ENCODE measurements at places on chromosomes 2 and 18. TPM values are rescaled to one million over a fixed set of nuclear protein-coding genes. Genes with fewer than 3 reads are reported as not detected.

- DNase-seq: peak; percentile 46
Observed at GRCh38 chr2:10047616-10048500, 4.5 kb downstream of the KLF11 start.

- no peak for DNase-seq
Observed at GRCh38 chr2:172839446-172839845, 103.8 kb downstream of the RAPGEF4 start.

DNA sequence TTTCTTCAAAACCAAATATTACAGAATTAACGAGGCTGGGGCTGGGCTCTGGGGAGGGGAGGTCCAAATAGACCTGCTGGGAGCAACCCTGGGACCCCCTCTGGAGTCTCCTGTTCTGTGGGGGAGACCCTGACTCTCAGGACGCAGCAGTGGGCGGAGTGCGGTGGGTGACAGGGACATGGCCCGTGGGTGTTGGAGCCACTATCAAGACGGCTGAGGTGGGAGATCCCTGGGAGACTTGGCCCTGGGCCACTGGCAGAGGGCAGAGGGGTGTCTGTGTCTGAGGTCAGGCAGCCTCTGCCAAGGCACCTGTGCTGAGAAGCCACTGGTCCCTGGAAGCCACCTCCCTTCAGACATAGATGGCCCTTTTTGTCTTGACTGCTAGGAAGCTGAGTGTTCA, 79.5 kb upstream of the CTDP1 start:
- DNase-seq: peak; percentile 26

GRCh38 chr18:53625997-53626599, 598.4 kb downstream of the MBD2 start:
- DNase-seq: peak; percentile 67

- DNase-seq: no peak
Observed at GRCh38 chr18:27235218-27235870, 50.2 kb upstream of the CHST9 start.

DNA sequence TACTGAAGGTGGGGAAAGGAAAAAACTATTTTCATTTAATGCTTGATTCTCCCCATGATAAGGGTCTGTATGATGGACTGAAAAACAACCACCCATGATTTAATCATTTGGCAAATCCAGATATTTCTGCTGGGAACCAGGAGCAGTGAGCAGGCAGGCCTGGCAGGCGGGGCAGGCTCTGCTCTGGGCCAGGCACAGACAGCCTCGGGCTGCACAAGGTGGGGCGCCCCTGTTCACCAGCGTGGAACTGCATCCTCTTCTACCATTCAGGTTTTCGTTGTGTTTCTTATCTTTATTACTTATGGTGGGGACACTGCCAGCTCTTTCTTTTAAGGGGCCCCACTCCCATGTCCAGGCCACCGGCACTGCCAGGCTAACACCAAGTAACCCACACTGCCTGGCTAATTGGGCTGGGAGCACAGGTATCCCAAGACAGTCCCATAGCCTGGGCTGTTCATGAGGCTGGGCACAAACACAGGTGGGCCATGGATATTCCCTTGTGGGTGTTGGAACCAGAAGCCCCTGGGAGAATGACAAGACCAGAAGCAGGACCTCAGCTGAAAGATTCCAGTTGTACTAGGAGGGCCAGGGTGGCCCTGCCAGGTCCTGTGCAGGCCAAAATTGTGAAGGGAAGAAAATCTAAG, 57.1 kb upstream of the RALBP1 start:
- DNase-seq: no peak

DNA sequence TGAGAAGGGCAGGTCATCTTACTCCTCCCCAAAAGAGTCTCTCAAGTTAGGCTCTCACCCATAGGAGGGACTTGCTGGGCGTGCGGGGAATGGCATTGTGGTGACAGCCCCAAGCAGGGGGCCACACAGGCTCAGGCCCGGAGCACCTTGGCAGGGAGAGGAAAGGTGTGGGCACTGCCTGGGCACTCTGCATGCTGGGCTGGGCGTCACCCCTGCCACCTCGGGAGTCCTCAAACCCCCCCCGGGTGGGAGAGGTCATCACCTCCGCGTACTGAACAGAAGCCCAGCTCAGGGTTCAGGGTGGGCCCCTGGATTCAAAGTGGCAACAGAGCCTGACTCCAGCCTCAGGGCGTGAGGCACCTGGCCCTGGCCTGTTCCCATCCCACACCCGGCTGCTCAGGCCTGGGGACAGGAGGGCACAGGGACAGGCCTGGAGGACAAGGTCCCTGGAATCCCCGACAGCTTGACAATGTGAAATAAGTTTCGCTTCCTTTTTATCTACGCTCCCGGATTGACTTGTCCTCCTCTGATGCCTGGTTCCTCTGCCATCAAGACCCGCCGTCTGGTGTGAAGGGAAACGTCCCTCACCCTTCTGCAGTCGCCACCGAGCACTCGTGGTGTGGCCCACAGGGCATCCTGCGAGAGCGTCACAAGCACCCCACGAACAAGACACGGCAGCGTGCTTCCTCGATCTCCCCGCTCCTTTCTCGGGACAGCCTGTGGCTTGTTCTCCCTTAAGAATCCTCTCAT, 97.8 kb downstream of the HDAC4 start:
- no peak for DNase-seq

GRCh38 chr2:158837645-158838044, 42.5 kb downstream of the DAPL1 start:
- no peak for DNase-seq

- DNase-seq: no peak
Observed at GRCh38 chr2:234874347-234875046, 77.3 kb upstream of the SH3BP4 start.

- no peak for DNase-seq
Observed at GRCh38 chr2:208148803-208149202, 2.8 kb upstream of the CRYGB start.

DNA sequence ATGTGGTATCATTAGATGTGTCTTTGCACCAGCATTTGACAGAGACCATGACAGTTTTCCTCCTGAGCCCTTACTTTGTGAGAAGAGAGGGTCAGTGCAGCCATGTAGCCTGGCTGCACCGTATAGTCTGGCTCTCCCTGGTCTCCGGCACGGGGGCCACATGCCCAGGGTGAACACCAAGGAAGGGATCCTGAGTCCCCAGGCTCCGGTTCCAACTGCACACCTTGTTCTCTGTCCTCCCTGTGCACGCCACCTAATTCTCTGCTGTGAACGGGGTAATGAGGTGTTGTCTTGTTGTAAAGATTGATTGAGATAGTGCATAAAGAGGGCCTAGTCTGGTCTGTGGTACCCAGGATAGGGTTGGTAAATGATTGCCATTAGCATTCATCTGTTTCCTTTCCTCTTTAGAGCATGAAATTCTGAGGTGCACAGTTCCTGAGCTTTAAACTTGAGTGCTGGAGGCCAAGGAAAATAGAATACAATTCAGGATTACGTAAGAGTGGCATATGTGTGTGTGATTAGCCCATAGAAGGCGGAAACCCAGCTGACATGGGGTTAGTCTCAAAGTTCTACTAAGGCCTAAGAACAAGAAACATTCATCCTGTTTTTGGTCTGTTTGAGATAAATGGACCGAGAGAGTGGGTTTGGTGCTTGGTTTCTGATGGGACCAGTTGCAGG, 55.5 kb downstream of the NCK2 start:
- DNase-seq: no peak

DNA sequence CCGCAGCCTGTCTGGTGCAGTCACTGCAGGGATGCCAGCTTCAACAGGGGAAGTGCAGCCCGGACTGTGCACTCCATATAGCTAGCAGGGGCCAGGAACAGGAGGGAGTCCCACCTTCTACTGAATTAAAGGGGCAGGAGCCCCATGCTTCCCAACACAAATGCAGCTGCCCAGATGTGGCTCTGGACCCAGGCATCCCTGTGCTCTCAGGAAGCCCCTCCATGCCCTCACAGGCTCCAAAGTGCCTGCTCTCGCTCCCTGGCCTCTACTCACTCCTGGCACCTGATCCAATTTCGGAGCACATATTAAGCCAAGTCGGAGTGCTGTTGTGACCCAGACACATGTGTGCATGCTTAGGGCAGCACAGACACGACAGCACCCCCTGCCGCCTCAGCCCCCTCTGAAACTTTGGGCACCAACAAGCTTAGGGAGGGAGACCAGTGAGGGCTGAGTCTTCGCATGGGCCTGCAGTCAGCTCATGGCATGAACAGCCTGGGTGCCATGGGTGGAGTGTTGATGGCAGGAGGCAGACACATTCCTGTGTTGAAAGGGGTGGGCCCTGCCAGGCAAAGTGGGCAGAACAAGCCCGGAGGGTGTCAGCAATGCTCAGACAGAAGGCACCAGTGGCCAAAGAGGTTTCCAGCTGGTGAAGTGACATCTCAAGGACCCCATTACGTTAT, 83.5 kb downstream of the ZNF804A start:
- DNase-seq: no peak

- no peak for DNase-seq
Observed at GRCh38 chr2:1588978-1589621, 155.2 kb downstream of the PXDN start.

DNA sequence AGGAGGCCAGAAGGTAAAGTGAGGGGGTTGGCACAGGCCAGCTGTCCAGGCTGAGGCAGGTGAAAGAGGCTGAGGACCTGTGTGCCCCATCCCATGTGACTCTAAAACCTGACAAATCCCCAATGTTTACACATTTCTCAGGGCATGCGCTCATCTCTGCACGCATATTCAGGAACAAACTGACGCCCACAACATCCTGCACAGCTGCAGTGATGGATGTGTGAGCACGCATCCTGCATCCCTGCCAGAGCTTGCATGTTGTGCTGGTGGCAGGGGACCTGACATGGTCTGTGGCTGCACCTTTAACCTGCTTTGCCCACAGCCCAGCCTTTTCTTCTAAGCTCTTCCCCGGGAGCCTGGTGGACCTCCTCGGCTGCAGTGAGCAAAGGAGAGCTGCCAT, 83.1 kb downstream of the FBXO15 start:
- no peak for DNase-seq

GRCh38 chr2:161416708-161417437, 776 bp downstream of the TBR1 start:
- peak; percentile 69 for DNase-seq

DNA sequence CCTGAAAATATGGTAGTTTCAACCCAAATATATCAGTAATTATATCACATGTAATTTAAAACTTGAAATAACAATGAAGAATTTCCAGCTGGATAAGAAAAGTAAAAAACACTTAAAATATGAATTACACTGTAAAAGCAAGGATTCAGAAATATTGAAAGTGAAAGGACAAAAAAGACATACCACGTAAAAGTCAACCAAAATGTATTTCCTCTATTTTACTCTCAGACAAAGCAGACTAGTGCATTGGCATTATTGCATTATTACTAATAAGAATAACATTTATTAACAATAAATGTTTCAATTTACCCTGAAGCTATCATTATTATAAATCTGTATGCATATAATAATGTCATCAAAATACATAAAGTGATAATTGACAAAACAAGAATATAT, 445.1 kb upstream of the TRIB2 start:
- no peak for DNase-seq

GRCh38 chr2:133977405-133977804, 276.5 kb upstream of the MGAT5 start:
- peak; percentile 24 for DNase-seq

DNA sequence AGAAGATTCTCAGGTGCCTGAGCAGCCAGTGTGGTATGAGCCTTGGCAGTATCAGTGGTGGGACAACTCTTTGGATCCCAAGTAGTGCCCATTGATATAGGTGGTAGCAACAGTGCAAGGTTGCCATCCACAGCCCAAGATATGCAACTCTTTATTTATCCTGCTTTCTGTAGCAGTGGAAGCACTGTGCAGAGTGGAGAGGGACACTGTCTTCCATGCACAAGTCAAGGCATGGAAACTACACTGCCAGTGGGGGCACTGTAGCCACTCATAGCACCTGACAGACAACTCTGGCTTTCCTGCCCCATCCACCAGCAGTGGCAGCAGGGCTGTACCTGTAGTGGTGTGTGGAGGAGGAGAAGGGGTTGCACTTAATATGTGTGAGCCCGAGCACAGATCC, 409.6 kb upstream of the TMEFF2 start:
- DNase-seq: no peak

DNA sequence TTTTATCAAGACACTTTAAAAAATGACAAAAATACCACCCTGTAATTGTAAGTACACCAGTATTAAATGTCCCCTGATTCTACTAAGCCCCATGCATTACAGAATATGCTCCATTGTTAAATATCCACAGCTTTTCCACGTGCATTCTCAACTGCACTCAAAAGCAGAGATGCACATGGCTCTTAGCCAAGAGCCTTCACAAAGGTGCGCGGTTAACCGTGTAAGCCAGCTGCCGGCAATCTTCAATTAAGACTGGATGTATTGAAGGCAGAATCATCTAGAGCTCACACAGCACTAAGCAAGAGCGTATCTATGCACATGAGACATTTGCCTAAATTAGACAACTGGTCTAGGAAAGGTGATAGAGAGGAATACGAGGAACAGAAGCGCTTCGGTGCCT, 278.3 kb downstream of the NAPG start:
- DNase-seq: no peak

- DNase-seq: no peak
Observed at GRCh38 chr2:109289504-109290222, 160.7 kb downstream of the SH3RF3 start.

- DNase-seq: no peak
Observed at GRCh38 chr2:85771486-85771885, 17.7 kb downstream of the ATOH8 start.

- no peak for DNase-seq
Observed at GRCh38 chr2:120418174-120418787, 72.3 kb downstream of the INHBB start.

GRCh38 chr2:45974762-45975408, 322.3 kb upstream of the EPAS1 start:
- DNase-seq: no peak

DNA sequence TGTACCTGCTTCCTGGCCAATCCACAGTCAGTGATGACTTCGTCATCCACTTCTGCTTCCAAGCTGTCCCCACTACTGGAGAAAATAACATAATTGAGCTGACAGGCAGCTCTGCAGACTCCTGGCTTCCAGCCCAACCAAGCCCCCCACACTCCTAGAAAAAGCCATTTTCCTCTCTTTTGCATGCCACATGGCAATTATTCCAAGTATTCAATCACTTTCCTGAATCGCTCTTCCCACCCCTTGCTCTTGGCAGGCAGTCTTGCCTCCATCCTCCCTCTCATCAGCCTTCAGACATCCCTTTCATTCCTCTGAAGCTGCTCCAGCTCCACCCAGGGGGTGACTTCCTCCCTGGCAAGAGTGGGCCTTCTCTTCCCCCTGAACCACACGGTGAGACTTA, 14.3 kb upstream of the ST8SIA5 start:
- DNase-seq: no peak

Gene SPP2
- not detected for polyA plus RNA-seq

Gene CXCR2
- 0.27 TPM for polyA plus RNA-seq

Gene FAM237A
- not detected for polyA plus RNA-seq

Gene UGT1A3
- not detected for polyA plus RNA-seq

Gene SCYGR4
- polyA plus RNA-seq: not detected

Gene LYPD6B
- polyA plus RNA-seq: 23.1 TPM

Gene DQX1
- polyA plus RNA-seq: 0.13 TPM

Gene VAMP5
- 52.1 TPM for polyA plus RNA-seq

Gene DSC1
- not detected for polyA plus RNA-seq

Gene FOXI3
- polyA plus RNA-seq: 0.08 TPM

Gene HSPD1
- 452 TPM for polyA plus RNA-seq

Measured in left lung (tissue), 14 donors.